ENCODE measurements at places on chromosomes 12 and 14. TPM values are rescaled to one million over a fixed set of nuclear protein-coding genes. Genes with fewer than 3 reads are reported as not detected.

DNA sequence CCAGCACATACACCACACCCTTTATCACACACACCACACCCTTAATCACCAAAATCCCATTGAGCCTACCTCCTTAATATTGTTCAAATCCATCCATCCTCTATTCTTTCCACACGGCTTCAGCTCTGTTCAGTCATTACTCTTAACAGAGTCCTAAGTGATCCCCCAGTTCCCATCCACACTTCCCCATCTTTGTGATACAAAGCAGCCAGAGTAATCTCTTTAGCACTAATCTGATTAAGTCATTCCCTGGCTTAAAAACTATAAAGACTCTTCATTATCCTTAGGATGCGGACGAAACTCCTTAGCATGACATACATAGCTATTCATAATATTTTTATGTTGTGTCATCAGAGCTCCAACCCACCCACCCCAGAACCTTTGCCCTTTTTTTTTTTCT, 14.7 kb upstream of the MFAP5 start:
- no peak for DNase-seq

DNA sequence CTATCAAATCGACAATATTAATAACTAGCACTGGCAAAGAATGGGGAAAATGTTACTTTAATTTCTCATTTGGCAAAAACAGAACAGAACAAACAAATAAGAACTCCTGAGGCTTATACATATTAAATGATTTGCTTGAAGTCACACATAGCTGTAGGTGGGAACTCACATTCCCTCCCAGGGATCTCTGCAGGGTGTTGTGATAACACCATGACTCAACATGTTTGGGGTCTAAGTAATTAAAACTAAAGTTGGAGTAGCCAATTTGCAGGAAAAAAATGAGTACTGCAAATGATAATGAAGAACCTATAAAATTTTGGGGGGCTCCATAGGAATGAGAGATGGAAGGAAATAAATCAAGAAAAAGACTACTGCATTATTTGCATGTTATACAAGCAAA, 27.5 kb downstream of the UNC79 start:
- DNase-seq, result no peak

GRCh38 chr12:69840727-69841126, 15.7 kb downstream of the MYRFL start:
- DNase-seq, result no peak

- DNase-seq, result no peak
These were observed 61.6 kb downstream of the BEGAIN start for GRCh38 chr14:100525615-100526014.

- no peak for DNase-seq
These were observed 178.0 kb upstream of the CAND1 start for GRCh38 chr12:67091204-67091603.

DNA sequence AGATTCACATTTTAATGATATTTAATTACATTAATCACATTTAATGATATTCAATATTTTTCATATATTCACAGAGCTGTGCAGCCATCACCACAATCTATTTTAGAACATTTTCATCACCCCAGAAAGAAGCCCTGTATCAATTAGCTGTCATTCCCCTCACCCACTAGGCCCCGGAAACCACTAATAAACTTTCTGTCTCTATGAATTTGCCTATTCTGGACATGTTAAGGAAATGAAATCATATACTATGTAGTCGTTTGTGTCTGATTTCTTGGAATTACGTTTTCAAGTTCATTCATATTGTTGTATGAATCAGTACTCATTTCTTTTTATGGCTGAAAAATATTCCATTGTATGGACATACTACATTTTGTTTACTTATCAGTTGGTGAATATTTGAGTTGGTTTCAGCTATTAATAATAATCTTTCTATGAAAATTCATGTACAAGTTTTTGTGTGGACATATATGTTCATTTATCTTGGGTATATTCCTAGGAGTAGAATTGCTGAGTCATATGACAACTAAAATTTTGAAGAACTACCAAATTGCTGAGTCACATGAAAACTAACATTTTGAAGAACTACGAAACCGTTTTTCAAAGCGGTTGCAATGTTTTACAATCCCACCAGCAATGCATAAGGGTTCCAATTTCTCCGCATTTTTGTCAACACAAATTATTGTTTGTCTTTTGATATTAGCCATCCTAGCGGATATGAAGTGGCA, 11.7 kb upstream of the OTOGL start:
- no peak for DNase-seq

DNA sequence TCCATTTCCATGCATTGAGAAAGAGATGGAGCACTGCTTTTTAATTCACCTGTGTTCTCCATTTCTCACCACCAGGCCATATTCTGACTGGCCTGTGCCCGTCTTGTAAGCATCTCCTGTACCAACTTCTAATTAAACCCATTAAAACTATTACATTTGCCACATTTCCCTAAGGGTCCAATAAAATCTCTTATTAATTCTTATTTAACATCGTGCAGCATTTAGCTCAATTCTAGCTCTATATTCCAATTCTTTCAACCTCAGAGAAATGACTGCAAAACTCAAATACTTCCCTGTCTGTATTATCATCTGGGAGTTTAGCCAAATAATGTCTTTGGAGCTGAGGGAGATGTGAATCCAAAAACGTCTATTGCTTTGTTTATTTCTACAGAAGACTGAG, 495.4 kb upstream of the TMEM132C start:
- DNase-seq, result no peak

DNA sequence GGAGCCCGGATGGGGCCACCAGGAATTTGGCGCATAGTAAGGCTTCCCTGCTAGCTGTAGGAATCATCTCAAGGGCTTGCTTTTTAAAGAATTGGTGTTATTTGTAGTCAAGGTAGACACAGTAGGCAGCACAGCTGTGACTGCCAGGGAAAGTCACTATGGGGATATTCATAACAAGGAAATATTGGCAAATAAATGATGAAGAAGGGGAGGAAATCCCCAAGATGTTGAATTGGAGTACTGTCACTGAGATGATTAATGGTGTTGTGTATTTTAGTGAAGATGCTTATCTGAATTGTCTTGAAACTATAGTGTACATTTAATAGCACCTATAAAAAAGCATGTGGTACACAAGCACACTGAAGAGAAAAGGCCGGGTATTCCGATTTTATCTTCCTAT, 118.9 kb downstream of the NPAS3 start:
- no peak for DNase-seq

GRCh38 chr12:54033980-54034784, 1.3 kb downstream of the HOXC5 start:
- DNase-seq, result no peak

Gene MSI1
- total RNA-seq, result 0.90 TPM

Gene OR10AD1
- not detected for total RNA-seq

All from activated CD8-positive, alpha-beta T cell treated with anti-CD3 and anti-CD28 coated beads for 36 hours (primary cell).